ENCODE measurements at places on chromosomes 11 and 22. TPM values are rescaled to one million over a fixed set of nuclear protein-coding genes. Genes with fewer than 3 reads are reported as not detected.

DNA sequence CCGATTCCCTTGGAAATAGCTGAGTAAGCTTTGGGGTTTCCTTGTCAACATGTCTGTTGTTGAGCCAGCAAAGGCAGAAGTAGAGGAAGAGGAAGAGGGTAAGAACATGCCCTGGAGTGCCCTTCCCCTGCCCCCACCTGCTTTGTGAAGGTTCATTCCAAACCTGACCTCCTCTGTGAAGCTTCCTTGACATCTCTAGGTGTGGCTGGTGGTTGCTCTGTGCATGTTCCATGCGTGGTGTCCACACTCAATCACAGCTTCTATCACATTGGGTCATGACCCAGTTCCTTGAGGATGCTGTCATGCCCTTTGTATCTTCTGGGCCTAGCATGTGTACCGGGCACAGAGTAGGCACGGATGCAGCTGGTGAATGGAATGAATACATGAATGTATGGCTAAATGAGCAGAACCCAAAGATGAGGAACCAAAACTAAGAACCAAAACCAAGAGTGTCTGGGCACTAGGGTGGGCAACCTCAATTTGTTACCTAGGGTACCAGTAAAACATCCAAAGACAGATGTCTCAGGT, 23.7 kb upstream of the FXYD6 start:
- no peak for DNase-seq

DNA sequence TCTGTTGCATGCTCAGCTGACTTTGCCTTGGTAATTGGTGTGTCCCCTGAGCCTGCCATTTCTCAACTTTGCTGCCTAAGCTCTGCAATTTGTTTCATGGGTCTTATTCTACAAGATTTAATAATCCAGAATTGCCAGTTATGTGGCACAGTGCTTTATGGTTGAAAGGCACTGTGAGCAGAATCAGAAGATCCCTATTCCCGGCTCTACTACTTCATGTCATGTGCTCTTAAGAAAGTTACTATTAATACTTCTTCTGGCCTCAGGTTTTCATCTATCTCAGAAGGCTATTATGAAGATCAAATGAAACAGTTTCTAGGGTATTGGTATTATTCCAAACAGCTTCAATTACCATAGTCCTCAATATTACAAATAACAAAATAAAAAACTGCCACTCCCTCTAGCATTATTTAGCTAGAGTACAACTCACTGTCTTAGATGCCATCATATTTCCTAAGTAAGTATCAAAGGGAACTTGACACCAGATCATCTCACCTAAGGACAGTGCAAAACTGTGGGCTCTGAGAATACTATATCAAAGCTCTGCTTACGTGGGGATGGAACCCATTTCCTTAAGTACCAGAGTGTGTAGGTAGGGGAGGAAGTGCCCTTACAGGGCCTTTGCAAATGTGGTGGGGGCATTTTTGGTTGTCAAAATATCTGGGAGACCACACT, 200.0 kb upstream of the PITPNB start:
- DNase-seq: no peak

The CHRNA10 gene
- polyA plus RNA-seq: 0.44 TPM

- no peak for DNase-seq
Measured at GRCh38 chr11:113895367-113896155, 9.0 kb upstream of the HTR3B start.

GRCh38 chr22:22748297-22748743, 103.9 kb downstream of the GGTLC2 start:
- peak; percentile 35 for DNase-seq

The MEN1 gene
- polyA plus RNA-seq: 27.3 TPM

DNA sequence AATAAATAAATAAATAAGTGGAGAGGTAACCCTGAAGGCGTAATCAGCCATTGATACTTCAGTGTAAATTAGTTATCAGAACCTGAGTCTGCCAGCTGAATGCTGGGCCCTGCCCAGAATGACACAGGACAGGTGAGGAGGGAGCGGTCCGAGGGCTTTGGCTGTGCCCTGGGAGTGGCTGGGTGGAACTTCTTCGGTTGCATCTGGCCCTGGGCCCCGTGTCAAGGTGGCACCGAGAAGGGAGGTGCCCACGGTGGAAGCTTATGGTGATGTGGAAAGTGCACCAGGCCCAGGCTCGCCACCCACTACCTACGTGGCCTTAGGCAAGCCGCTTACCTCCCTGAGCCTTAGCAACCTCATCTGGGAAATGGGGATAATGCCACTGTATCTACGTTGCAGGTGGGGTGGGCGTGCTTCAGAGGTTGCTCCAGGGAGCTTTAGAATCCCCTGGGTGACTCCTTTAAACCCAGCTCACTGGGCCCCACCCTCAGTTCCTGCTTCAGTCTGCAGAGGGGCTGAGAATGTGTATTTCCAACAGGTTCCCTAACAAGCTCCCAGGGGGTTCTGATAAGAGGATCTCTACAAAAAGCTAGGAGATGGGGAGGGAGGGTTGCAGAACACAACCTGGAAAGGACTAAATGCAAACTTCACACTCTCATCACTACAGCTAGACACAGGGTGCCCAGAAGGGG, 38.8 kb downstream of the TXN2 start:
- DNase-seq: no peak

DNA sequence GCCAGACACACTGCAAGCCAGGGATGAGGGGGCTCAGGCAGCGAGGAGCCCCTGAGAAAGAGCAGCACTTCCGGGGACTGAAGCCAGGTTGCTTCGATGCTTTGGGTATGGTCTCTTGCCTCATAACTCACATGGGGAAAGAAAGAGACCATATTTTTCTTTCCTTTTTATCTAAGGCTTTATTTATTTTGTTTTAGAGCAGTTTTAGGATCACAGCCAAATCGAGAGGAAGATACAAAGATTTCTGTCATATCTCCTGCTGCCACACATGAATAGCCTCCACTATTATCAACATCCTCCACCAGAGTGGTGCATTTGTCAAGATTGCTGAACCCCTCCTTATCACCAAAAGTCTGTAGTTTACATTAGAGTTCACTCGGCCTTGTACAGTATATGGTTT, 24.3 kb upstream of the ADSL start:
- DNase-seq: no peak

Measured in HepG2 (cell line).